ENCODE measurements at places on chromosomes 5 and 9. TPM values are rescaled to one million over a fixed set of nuclear protein-coding genes. Genes with fewer than 3 reads are reported as not detected.

GRCh38 chr5:122757285-122757684, 17.6 kb upstream of the SNX2 start:
- DNase-seq, result no peak

- no peak for DNase-seq
Observed at GRCh38 chr5:76400466-76400865, 2.6 kb upstream of the IQGAP2 start.

GRCh38 chr9:37508135-37508833, 22.5 kb downstream of the POLR1E start:
- no peak for DNase-seq

DNA sequence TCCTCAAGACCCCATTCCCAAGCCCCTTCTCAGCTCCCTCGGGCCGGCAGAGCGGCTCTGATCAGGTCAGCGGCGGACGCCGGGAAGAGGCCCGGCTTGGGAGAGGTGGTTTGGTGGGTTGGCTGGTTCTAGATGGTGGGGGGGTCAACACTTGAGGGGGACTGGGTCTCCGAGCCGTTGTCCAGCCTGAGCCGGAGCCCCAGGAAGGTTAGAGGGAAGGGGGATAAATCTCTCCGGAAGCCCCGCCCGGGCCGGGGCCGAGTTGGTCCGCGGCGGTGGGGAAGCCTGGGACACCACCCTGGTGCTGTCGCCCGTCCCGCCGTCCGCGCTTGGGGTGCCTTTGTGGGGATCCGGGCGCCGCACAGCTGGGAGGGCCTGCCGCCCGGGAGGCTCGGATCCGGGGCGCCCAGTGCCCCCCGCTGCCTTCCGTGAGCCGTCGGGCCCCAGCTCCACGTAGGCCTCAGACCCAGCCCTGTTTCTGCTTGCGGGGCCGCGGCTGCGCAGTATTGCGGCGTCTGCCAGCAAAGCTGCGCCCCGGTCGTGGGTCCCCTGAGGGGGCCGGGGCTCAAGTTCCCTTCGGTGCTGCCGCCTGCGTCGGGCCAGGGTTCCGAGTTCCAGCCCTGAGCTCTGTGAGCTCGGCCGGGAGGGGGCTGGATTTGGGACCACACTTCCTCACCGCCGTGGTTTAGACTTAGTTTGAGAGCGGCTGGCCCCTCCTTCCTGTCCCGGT, 542 bp upstream of the TRIM52 start:
- peak; percentile 53 for DNase-seq

DNA sequence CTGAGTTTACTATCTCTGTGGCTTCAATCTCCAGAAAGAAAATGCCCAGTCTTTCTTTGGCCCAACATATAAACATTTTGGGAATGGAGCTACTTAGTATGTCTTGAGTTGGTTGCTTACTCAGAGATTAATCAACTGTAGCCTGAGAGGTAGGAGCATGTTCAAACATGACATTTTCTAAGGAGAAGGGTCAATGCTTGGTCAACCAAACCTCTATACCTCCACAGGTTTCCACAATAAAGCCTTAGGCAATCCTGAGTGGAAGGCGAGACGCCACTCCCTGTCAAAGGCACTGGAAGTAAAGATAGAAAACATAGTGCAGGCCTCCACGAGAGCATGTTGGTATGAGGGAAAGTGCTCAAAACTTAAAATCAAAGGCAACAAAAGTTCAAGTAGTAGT, 411.4 kb downstream of the KCTD16 start:
- no peak for DNase-seq

DNA sequence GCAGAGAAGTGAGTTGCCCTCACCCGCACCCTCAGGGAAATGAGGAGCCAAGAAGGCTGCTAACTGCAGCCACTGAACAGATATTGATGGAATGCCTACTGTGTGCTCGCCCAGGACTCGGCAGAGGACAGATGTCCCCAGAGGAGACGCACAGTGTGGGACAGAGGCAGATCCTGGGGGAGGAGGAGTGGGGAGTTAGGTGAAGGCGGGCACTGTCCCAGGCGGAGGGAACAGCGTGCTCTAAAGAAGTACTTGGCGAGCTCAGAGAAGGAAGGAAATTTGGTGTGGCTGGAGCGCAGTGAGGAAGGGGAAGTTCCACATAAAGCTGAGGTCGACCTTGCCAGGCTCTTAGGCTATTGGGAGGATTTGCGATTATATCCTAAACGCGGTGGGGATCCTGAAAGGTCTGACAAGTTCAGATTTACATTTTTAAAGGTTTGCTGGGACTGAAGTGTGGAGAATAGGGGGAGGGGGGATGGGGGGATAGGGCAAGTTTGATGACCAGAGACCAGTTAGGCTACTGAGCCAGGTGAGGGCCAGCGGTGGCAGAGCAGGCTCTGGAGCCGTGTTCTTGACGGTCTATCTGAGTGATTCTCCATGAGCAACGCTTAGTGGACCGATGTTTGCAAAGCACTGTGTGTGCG, 23.6 kb upstream of the CERCAM start:
- no peak for DNase-seq

DNA sequence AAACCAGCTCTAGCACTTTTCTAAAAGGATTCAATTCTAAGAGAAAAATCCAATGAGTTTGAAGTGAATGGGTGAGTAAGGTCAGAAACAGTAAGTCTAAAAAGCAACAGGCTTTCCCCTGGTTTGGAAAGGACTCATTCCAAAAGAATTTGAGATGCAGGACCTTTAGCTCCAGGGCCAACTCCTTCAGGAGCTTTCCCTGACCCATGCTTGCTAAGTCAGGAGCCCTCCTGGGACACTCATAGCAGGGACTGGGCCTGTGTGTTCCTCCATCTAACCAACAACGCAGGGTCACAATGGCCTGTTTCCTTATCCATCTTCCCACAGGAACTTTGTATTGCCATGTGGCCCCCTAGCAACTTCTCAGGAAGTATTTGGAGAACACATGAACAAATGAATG, 198.8 kb downstream of the FRMD3 start:
- DNase-seq, result no peak

- no peak for DNase-seq
Observed at GRCh38 chr9:127980060-127980705, 606 bp downstream of the EEIG1 start.

DNA sequence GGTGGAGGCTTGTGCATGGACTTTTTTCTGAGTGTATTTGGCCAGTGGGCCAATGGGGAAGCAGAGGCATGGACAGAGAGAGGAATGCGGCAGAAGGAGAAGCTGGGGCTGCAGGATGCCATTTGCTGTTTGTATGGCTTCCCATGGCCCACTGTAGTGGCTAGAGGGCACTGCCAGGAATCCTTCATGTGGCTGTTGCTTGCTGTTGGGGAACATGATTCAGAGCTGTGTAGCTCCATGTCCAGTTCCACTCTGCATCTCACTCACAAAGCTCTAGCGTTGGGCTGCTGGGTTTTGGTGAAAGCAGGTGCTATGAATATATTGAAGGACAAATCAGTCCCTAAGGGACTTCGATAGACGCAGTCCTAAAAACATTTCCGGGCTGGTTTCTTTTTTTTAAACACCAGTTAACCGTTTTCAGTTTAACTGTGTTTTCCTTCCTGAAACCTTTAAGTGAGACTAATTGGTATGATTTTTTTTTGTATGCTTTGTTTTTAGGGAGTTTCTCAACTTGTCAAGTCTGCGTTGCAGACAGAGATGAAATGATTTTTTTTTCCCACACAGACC, 51.3 kb downstream of the SLC22A5 start:
- no peak for DNase-seq

DNA sequence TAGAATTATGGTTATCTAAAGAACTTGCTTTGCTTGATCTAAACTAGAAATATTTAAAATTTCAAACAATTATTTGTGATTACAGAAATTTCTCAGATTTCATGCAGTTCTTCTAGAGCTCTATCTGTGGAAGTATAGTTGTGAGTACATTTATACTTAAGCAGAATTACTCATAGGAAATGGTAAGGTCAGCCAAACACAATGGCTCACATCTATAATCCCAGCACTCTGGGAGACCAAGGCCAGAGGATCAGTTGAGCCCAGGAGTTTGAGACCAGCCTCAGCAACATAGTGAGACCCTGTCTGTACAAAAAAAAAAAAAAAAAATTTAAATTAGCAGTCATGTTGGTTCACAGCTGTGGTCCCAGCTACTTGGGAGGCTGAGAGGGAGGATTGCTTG, 71.0 kb downstream of the INVS start:
- no peak for DNase-seq

DNA sequence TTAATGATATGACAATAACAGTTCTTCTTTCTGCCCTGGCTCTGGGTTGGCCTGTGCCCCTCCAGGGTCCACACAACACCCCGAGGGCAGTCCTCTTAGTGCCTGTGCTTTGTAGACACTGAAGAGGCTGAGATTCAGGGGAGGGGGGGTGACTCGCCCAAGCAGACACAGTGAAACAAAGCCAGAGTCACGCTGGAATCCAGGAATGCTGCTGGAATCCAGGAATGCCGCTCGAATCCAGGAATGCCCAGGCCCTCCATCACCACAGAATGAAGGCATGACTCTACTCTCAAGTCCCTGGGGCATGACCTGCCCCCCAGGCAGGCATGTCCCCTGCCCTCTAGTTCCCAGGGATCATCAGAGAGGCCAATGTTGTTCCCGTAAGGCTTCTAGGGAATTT, 73.1 kb downstream of the LRSAM1 start:
- DNase-seq, result no peak

DNA sequence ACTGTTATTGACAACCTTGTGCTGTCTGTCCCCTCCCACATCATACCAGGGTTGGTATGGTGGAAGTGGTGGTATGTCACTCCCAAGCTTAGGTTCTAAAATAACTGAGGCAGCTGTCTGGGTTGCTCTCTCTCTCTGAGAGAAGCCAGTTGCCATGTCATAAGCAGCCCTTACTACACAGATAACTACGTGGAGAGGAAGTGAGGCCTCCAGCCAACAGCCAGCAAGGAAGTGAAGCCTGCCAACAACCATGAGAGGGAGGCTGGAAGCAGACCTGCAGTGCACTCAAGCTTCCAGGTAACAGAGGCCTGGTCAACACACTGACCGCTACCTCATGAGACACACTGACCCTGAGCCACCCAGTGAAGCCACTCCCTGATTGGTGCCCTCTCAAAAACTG, 18.6 kb downstream of the CTNNAL1 start:
- DNase-seq, result no peak

DNA sequence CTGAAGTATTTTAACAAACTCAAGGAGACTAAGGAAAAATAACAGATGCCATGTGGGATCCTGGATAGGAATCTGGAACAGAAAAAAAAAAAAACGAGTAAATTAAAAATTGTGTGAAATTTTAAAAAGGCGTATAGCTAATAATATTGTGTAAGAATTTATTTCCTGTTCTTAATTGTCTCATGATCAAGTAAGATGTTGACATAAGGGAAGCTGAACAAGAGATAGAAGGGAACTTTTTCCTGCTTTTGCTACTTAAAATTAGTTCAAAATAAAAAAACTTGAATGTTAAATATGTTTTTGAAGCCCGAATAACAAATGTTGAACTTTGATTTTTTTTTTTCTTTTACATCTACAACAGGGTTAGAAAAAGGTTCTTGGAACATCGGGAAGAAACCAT, 10.5 kb downstream of the SNAPC3 start:
- no peak for DNase-seq

GRCh38 chr9:126226991-126227936, 99.4 kb upstream of the MVB12B start:
- DNase-seq, result no peak

DNA sequence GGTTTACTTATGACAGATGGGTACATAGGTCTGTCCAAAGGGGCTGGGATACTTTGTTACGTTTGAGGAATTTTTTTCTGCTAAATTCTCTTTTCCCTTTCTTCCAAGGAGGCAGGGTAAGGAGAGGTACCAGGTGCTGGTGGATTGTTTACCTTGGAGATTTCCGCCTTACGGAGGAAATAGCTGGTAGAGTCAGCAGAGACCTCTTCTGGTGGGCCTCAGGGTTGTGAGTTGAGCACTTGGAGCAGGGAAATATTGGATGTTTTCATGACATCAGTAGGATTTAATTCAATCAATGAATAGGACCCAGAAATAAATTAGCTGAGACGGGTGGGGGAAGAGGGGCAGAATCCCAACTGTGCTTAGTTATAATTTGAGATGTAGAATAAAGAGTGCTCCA, 60.0 kb upstream of the TAF11L2 start:
- DNase-seq, result no peak

DNA sequence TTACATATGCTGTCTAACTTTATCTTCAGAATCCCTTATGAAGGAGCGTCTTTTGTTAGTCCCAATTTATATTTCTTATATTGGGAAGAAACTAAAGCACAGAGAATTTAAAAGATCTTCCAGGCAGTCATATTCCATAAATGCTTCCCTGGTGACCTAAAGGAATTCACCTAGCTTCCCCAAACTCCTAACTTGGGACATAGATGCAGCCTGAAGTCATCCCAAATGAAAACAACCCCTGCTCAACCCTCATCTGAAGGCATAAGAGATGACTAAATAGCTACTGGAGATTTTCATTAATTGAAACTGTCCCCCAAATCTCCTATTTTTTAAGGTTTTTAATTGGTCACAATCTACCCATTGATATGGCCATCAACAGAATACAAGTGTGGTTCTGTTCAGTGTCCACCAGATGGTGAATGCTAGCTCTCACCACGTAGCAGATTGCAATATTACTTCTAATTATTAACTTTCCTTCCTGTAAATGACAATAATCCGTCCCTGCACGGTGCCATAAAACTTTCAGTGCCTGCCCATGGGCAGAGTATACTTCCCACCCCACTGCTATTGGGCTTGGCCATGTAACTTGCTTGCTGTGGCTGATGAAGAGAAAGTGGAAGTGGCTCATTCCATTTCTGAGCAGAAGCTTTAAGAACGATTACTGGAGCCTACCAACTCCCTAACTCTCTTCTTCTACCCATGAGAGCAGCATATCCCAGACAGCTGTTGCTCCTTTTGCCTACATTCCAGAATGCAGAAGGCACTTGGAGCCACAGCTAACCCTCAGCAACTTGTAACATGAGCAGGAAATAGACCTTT, 18.7 kb downstream of the PRUNE2 start:
- DNase-seq, result no peak

GRCh38 chr5:120734033-120734432, 269.9 kb downstream of the PRR16 start:
- DNase-seq, result no peak

- DNase-seq, result no peak
Observed at GRCh38 chr9:78144008-78144381, 91.9 kb upstream of the CEP78 start.

GRCh38 chr9:137304383-137305059, 2.5 kb upstream of the NRARP start:
- DNase-seq, result no peak

GRCh38 chr9:72187121-72187695, 38.0 kb downstream of the GDA start:
- DNase-seq, result no peak

Gene ADCY2
- total RNA-seq, result 48.1 TPM

Gene CHSY3
- total RNA-seq, result 1.7 TPM

Gene TSSK1B
- total RNA-seq, result not detected

Gene SMIM33
- total RNA-seq, result not detected

Gene PROB1
- total RNA-seq, result 33.6 TPM
